Skeletal muscle tissue (tissue), 5 donors: ENCODE measurements at places on chromosomes 1 and 21. TPM values are rescaled to one million over a fixed set of nuclear protein-coding genes. Genes with fewer than 3 reads are reported as not detected.

Gene CACHD1
- total RNA-seq = 12.5 TPM

Gene WNT9A
- total RNA-seq = 2.1 TPM

Gene SPOCD1
- total RNA-seq = not detected

Gene CFHR1
- 1.6 TPM for total RNA-seq

Gene HSF2BP
- total RNA-seq = 1.6 TPM

Gene PCAT6
- not detected for total RNA-seq

Gene KRTAP12-2
- total RNA-seq = not detected

Gene HDGF
- total RNA-seq = 61.6 TPM

Gene TTC39A
- total RNA-seq = 2.1 TPM

Gene PLA2G2C
- total RNA-seq = not detected
